Activated CD8-positive, alpha-beta T cell treated with anti-CD3 and anti-CD28 coated beads for 36 hours (primary cell): ENCODE measurements at places on chromosomes 4 and X. TPM values are rescaled to one million over a fixed set of nuclear protein-coding genes. Genes with fewer than 3 reads are reported as not detected.

DNA sequence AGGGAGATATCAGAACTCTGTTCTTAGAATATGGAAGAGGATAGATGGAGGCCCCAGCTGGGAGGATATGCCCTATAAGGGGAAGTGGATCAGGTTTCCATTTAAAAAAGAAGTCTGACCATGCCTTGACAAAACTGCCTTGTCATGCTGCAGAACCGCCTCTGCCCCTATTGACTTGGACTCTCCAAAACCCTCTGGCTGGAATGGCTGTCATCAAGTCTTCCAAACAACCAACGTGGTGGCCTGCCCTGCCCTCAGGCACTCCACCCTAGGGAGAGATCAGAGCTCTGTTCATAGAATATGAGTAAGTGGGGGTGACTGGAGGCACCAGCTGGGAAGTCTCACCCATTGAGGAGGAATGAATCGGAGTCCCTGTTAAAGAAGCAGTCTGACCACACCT, 114.9 kb downstream of the VSIG4 start:
- no peak for DNase-seq

SOWAHD gene
- 0.23 TPM for total RNA-seq

DNA sequence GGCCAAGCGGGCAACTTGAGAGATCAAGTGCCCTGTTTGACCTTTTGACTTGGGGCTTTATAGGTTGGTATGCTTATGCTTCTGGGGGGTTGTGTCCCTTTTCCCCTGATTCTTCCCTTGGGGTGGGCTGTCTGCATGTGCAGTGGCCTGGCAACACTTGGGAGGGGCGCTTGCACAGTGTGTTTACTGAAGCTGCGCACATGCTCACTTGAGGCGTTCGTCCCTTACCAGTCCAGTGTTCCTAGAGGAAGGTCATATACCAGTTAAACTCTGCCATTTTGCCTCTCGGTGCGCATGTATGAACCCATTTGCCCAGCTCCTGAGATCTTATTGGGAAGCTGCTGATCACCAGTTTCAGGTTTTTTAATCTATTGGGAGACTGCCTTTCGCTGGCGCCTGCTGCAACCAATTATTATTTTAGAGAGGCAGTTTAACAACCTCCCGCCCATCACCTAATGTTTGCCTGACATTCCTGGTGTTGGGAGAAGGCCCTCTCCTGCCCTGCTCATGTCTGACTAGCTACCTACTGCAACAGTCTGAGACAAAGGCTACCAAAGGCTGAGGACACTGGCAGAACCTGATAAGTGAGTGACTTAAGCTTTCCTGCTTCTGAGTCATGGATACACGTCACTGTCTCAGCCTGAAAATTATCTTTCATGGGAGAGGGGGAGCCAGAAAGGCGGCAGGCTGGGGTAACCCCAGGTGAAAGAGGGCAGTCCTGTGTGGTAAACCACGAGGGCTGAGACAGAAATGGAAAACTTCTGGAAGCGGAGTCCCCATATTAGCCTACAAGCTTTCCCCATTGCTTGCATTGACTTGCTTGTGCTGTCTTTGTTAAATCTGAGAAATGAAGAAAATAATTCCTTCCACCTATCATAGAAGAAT, 97.6 kb downstream of the CPE start:
- DNase-seq = no peak

GRCh38 chr4:46944345-46944744, 35.3 kb upstream of the COX7B2 start:
- DNase-seq = no peak

- DNase-seq = no peak
These were observed 2414.2 kb downstream of the PCDH7 start for GRCh38 chr4:33134366-33134765.

DNA sequence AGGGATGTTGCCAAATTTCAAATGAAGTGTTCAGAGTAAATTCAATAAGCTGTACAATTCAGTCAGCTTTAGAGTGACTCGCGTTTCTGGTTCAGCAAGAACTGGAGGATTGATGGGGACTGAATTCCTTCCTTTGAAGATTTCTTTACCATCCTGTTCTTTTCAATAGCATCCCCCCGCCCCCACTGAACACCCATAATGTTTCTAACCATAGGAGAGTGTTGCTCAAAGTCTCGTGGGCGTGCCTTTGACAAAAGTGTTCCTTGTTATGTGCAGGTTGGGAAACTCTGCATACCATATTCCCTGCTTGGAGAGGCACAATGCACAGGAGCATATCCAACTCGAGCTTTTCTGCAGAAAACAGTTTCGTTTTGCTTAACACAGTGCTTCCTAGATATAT, 323.5 kb upstream of the CASK start:
- no peak for DNase-seq

DOCK11 gene
- total RNA-seq = 45.1 TPM

DNA sequence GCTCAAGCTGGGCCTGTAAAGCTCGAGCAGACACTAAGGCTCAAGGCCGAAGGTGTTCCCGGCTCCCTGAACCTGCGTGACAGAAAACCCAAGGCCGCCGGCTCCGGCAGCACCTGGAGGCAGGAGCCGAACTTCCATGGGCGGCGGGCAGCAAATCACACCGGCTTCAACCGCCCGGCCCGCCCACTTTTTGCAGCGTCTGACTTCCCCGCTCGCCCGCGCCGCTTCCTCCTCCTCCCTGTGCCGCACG, 940 bp upstream of the NSD2 start:
- DNase-seq = peak; percentile 91
